Activated naive CD8-positive, alpha-beta T cell treated with anti-CD3 and anti-CD28 coated beads, Interleukin-2, amount 10 ng/mL, durations not matched to agents 7 days and 5 days (primary cell): ENCODE measurements at places on chromosomes 4 and X. TPM values are rescaled to one million over a fixed set of nuclear protein-coding genes. Genes with fewer than 3 reads are reported as not detected.

The RAI2 gene
- total RNA-seq = not detected

DNA sequence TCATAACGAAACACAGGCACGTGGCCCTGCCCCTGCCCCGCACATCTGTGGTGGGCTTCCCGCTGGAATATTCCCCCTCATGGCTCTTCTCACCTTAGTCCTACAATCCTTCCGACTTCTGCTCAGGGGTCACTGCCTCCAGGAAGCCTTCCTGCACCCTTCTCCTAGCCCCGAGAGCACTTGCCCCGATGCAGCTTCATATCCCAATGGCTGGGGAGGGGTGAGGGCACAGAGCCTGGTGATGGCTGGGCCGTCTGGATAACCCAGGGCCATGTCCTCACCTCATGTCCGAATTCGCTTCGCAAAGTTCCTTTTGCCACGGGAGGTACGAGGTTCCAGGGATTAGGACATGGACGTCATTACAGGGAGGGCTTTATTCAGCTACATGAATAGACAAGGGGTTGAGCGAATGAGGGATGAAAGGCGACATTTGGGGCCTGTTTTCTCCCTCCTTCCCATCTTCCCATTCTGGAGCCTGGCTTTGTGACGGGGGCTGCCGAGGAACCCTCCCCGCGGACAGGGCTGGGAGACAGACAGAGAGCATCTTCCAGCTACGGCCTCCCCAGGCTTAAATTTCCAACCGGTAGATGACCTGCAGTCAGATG is 35.5 kb upstream of the HMX1 start:
- DNase-seq = peak; percentile 4
- H3K36me3 ChIP-seq = no peaks in the 10 kb centered on the region
- no peaks in the 10 kb centered on the region for H3K27me3 ChIP-seq
- no peak overlapping the region for H3K27ac ChIP-seq

DNA sequence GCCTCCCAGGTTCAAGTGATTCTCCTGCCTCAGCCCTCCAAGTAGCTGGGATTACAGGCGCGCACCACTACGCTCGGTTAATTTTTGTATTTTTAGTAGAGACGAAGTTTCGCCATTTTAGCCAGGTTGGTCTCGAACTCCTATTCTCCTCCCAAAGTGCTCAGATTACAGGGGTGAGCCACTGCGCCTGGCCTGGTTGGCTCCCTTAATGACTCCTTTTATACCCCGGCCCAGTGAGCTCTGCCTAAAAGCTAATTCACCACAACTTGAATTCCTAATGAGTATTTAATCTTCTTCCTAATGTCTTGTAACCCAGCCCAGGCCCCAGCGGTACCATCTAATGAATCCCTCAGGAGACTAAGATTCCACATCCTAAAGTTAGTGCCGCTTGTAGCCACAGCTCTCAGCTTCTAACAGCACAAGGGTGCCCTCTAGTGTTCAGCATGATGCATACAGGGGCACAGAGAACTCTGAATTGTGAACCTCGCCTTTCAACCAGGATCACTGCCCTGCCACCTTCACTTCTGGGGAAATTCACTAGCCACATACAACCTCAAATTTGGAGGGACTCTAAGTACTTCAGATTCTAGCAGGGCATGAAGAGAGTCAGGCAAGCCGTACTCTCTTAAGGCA is 89.5 kb downstream of the OR13H1 start:
- no peak overlapping the region for H3K27ac ChIP-seq
- H3K27me3 ChIP-seq = peaks cover 2% of the 10 kb centered on the region
- H3K4me3 ChIP-seq = no peak overlapping the region
- DNase-seq = no peak

- H3K27ac ChIP-seq = peak overlapping the region; percentile 92
- H3K36me3 ChIP-seq = no peaks in the 10 kb centered on the region
- H3K4me3 ChIP-seq = peak overlapping the region; percentile 99
- DNase-seq = peak; percentile 68
Observed at GRCh38 chr4:148443512-148444295, 1.5 kb upstream of the NR3C2 start.

GRCh38 chr4:124883632-124884031 is 171.1 kb upstream of the ANKRD50 start:
- H3K36me3 ChIP-seq = no peaks in the 10 kb centered on the region
- no peak for DNase-seq
- no peaks in the 10 kb centered on the region for H3K4me1 ChIP-seq
- H3K27me3 ChIP-seq = no peaks in the 10 kb centered on the region
